ENCODE measurements at places on chromosomes 1 and 21.

DNA sequence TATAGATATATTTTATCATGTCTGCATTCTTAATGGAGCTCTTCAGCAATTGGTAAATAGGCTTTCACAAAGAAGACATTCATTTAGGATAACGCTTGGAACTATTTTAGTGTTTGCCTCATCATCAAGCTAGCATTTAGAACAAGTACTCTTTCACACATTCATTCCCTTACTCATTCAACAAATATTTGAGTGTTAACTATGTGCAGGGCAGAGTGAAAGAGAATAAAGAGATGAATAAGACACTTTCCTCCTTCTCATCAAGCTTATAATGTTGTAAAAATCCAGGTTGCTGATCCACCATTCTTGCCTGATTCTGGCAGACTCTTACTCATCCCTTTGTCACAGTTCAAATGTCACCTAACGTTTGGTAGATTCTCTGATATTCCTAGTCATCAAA is 386.3 kb upstream of the BEND5 start:
- no peak for DNase-seq

- no peak for DNase-seq
Measured at GRCh38 chr21:16199539-16199938, 469.8 kb downstream of the USP25 start.

DNA sequence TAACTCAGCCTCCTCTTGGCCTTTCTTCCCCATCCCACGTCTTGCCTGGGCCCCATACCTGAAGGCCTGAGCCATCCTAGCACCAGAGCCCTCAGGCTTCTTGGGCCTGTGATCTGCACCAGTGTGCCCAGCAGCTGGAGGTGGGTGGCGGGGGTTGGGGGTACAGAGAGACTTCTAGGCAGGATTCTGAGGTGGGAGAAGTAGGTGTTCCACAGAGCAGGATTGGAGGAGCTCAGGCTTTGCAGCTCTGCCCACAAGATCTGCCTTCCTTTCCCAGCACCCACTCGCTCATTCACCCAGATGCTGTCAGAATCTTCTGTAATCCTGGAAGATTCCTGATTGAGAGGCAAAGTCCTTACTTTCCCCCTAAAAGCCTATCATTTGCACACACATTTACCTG is 10.0 kb upstream of the GJB5 start:
- no peak for DNase-seq

DNA sequence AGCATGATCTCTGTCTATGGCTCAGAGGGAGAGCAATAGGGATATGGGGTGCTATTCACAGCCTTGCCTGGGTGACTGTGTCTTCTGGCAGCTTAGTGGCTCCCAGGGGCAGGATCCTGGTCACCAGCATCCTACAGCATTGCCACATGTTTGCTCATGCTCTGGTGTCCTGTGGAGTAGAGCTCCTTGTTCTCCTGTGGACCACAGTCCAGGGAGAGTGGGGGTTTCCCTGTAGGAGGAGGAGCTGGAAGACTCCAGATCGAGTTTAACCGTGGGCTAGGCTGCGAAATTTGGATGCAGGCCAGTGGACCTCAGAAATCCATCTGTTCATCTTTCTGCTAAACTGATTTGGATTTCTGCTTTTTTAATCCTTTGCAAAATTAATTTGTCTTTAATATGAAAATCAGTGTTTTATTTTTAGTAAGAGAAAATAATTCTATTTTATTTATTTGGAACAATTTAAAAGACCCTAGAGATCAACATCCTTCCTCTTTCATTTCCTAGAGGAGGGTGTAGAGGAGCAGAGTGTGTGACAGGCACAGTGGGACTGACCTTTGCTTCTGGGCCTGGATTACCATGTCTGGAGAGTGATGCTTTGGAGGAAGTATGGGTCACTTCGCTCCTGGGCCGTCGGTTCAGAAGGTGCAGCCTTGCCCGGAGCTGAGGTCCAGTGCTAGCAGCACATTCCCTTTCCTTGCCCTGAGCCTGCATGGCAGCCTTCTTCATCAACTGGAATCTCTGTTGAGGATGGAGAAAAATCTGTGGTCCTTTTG is 17.4 kb downstream of the ADARB1 start:
- DNase-seq: no peak

GRCh38 chr1:59499943-59500569 is 203.2 kb downstream of the FGGY start:
- no peak for DNase-seq

DNA sequence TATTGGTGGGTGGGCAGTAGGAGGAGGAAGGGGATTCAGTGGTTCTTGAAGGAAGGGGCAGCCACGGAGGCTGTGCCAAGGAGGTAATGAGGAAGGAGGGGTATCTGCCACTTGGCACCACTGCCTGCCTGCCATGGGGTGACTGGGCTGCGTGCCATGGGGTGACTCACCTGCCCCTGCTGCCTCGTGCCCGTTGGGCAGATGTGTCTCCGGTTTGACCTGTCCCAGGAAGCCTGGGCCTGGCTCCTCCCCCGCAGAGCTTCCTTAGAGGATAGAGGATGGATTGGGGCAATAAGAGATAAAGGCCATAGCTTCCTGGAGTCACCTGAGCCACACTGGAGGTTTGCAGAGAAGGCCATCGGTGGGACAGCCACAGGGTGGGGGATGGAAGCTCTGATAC is 1.7 kb downstream of the PADI3 start:
- peak; percentile 41 for DNase-seq

GRCh38 chr1:107534632-107535031 is 393.8 kb downstream of the NTNG1 start:
- DNase-seq: no peak

Data from GDM1 (cell line).